ENCODE measurements at places on chromosomes 3 and 15.

GRCh38 chr3:43038010-43038409 lies 58.9 kb downstream of the GASK1A start:
- no peak for DNase-seq

GRCh38 chr15:68651916-68652525 lies 73.2 kb downstream of the CORO2B start:
- no peak for DNase-seq

DNA sequence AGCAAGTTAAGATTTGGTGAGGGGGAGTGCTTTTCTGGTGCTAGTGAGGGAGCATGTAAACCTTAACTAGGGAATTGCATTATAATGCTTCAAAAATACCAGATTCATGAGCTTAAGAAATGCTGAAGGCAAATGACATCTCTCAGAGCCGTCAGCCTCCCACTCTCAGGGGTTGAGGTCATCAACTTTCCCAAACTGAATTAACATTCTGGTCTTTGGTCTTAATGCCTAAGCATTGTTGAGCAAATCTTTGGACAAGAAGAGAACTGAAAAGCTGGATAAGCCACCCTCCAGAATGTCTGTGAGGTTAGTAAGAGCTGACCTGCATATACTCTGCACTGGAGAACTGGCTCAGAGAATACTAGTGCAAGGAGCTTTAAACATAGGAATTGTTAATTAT lies 124.9 kb upstream of the GAP43 start:
- DNase-seq: no peak

DNA sequence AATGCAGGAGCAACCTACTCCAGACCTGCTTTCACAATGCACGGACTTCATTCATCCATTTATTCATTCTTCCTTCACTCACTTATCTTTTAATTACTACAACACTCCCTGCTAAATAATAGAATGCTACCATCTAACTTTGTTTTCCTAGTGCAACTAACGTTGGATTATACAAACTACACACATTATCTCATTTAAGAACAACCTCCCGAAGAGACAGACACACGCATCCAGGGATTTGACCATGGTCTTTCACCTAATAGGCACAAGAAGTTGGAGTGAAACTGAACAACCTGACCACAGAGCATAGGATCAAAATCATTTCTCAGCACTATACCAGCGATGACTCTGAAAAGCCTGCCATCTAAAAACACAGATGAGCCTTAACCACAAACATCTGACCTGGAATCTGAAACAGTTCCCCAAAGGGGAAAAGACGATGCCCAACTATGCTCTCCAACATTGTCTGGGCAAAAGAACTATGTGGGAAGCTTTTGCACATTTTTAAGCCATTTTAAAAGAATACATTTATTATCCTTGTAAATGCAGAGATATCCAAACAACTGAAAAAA lies 21.0 kb downstream of the ZNF385D start:
- DNase-seq: no peak

DNA sequence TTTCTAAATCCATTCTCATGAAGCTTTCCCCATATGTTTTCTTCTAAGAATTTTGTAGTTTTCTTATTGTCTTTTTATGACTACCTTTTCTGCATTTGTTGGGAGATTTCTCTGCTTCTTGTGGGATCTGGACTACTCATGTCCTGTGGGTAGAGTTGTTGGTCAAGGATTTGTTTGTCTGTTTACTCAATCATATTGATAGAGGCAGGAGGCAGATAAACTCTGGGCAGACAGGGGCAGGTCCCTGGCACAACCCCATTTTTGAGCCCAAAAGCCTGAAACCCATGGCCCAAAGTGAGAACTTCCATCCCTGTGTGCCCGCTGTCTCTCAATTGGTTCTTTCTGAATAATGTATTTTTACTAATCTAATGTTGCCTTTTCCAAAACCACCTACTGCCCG lies 12.3 kb downstream of the PGBD4 start:
- no peak for DNase-seq

- DNase-seq: no peak
Measured at GRCh38 chr3:135034891-135035440, 239.9 kb downstream of the EPHB1 start.

Measured in CD4-positive, alpha-beta T cell treated with Interleukin-6 at 100 ng/mL for 8 hours (primary cell).